ENCODE measurements at places on chromosomes 1 and 21.

DNA sequence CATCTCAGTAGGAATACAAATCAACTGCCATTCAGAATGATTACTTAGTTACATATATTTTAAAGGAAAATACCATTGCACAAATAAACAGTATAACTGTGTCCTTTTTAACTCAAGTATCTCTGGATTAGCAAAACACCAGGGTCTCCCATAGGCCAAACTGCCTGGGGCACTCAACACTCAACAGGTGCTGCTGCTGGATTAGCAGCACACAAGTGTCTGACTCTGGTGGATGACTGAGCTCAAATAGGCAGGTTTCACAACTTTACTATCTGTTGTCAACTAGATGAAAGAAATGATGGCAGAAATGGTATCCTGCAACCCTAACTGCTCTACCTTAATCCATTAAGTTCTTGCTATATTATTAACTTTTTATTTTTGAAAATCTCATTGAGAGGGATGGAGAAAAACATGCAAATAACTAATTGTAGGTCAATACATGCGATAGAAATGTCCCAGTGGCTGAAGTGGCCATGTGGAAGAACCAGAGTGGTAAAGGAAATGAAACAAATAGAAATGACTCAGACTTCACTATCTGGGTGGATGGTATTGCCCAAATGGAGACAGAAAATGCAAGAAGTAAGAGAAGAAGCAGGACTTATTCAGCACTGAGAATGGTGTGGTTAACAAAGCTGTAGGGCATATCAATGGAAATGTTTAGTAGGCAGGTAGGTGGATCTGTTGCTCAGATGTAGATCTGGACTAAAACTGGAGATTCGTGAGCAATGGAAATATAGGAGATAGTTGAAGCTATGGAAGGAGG is 90.8 kb upstream of the CCDC190 start:
- DNase-seq: no peak

- DNase-seq: no peak
Measured at GRCh38 chr1:151798571-151798970, 6.6 kb downstream of the LINGO4 start.

DNA sequence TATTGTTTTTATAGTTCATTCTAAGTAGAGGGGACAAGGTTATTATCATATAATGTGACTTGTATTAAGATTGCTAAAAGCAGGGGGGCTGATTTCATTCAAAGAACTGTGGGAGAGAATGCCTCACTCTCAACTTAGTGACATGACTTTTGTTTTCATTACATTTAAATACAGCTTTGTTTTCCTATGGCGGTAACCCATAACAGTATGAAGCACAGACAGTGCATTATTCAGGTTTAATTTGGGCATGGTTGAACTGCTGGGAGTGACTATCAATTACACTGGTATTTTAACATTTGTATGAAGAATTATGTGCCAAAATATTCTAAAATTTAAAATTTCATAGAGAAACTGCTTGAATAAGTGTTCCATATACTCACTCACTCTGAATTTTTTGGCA is 637.3 kb downstream of the USP25 start:
- no peak for DNase-seq

DNA sequence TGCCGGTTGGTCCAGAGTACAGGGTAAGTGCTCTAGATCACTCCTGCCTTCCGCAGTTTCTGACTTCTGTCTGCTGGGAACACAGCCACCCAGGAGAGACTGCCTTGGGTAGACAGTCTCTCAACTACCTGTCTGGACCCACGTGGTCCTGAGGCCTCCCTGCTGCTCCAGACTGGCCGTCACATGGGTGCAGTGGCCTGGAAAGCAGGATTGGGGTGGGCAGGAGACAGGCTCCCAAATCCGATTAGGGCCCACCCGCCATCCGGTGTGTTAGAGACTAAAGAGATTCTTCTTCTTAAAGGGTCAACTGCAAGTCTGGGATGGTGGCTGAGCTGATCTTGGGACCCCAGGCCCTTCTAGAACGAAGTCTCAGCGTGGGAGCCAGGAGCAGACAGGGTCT is 105.5 kb downstream of the EBNA1BP2 start:
- DNase-seq: no peak

GRCh38 chr1:98669355-98670296 is 8.1 kb downstream of the SNX7 start:
- DNase-seq: no peak

GRCh38 chr1:239386453-239387303 is at the start of gene CHRM3:
TSS of gene CHRM3 (plus strand) at chr1:239386568. CDS start at chr1:239907452, 520,884 bp downstream.
- DNase-seq: peak; percentile 72

GRCh38 chr21:32197896-32198295 is 81.0 kb downstream of the MIS18A start:
- no peak for DNase-seq

DNA sequence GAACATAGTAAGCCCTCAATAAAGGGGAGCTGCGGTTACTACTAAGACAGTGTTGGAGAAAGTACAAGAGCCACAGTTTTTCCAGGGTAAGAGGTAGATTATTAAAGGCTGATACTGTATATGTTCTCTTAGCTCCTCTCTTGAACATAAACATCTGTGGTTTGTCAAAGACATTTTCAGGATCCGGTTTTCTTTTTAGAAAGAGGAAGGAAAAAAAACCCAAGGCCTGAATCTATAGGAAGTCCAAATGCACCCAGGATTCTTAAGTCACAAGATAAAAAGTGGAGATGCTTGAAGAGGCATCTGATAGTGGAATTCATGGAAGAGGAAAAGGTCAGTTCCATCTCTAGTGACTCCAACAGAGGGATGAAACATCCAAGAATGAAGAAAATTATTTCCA is 24.6 kb upstream of the SLC45A3 start:
- DNase-seq: no peak

- no peak for DNase-seq
Measured at GRCh38 chr1:41118645-41119044, 97.1 kb upstream of the SLFNL1 start.

GRCh38 chr1:203265541-203265940 is 36.1 kb upstream of the CHIT1 start:
- DNase-seq: no peak

- DNase-seq: peak; percentile 55
Measured at GRCh38 chr1:42479621-42480020, 16.5 kb downstream of the CCDC30 start.

DNA sequence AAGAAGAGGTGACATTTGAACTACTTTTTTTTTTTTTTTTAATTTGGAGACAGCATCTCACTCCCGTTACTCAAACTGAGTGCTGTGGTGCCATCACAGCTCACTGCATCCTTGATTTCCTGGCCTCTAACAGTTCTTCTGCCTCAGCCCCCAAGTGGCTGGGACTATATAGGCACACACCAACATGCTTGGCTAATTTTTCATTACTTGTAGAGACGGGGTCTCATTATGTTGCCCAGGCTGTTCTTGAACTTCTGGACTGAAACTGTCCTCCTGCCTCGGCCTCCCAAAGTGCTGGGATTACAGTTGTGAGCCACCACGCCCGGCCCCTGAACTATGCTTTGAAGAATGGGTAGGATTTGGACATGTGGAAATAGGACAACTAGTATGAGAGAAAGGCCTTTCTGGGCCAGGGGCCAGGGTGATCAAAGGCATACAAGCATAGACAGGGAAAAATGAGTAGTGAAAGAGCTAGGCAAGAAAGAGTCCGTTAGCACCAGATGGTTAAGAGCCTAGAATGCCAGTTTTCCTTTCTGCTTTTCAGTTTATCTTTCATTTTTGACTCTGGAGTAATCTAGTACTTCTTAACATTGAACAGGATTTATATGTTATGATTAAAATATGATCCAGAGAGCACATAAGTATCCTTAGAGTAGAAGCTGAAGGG is 6.3 kb downstream of the RABGAP1L start:
- no peak for DNase-seq

DNA sequence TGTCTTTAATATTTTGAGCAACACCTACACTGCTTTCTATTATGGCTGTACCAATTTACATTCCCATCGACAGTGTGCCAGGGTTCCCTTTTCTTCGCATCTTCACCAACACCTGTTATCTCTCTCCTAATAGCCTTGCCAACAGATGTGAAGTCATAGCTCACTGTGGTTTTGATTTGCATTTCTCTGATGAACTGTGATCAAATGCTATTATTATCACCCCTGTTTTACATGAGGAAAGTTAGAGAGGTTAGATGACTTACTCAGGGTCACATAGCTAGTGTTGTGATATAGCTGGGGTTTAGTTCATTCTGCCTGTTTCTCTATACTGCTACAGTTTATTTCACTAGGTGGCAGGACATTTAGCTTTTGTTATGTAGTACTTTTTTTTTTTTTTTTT is 204.1 kb downstream of the FMN2 start:
- DNase-seq: no peak

DNA sequence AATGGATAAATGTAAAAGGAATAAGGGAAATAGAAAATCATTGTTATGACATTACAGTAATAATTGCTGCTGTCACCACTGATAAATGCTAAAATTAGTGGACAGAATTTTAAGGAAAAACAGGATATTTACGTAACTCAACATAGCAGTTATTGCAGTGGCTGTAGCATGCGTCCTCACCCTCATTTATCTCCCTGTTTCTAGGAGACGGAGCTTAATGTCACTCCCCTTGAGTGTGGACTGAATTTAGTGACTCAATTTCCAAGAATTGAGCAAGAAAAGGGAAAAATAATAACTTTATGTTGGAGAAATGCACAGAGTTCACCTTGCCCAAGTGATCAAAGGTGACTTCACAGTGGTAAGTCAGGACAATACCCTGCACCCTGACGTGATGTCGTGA is 33.3 kb upstream of the COL18A1 start:
- DNase-seq: no peak

GRCh38 chr1:219717536-219717935 is 104.6 kb upstream of the ZC3H11B start:
- DNase-seq: no peak

DNA sequence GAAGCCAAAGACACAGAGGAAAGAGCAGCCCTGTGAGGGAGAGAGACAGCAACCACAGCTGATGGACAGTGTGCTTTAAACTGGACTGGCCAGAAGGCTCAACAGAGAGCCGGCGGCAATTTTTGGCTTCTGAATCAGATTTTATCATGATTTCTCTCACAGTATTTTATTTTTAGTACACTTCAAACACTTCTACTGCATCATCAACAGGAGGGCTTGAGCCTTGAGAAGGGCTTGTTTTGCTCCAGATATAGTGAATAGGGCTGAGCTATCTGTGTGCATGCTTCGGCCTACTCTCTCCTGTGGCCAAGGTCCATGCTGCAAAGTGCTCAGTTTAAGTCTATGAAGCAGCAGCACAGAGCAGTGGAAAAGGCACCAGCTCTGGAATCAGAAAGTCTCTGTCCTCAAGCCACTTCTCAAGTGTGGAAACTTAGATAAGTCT is 33.3 kb downstream of the ADCY10 start:
- DNase-seq: no peak

DNA sequence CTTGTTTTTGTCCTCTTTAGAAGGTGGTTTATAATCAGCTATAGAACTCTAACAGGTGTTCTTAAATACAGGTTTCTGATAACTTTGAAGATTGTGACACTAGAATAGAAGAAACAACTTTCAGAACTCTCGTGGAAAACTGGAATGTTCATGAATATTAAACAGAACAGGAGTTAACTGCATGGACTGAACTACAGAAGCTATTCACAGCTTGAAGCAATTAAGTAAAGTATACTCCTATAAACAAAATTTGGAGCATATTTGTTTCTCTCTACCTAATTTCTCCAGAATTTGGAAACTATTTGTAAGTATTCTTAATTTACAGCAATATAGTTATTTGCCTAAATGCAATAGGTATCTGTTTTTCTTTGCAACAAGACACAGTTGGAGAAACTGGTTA is 824.8 kb downstream of the ADGRL2 start:
- no peak for DNase-seq

- DNase-seq: no peak
Measured at GRCh38 chr1:113587475-113587874, 171.8 kb downstream of the PHTF1 start.

DNA sequence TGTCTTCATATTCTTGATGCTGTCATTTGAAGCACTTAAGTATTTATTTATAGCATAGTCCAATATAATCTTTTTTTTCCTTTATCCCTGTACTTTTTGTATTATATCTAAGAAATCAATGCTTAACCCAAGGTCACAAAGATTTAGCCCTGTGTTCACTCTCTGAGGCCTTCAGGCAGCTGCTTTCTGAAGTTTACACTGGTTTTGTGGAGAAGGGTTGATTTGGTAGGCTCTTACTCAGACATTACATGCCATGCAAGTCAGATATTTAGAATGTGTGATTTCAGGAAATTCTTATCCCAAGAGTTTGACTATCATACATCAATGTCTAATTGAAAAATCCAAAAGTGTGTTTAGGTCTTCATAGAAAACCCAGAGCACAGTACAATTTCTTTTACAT is 56.3 kb downstream of the PALMD start:
- DNase-seq: no peak

GRCh38 chr1:205959789-205960188 is 16.5 kb upstream of the SLC26A9 start:
- DNase-seq: no peak

DNA sequence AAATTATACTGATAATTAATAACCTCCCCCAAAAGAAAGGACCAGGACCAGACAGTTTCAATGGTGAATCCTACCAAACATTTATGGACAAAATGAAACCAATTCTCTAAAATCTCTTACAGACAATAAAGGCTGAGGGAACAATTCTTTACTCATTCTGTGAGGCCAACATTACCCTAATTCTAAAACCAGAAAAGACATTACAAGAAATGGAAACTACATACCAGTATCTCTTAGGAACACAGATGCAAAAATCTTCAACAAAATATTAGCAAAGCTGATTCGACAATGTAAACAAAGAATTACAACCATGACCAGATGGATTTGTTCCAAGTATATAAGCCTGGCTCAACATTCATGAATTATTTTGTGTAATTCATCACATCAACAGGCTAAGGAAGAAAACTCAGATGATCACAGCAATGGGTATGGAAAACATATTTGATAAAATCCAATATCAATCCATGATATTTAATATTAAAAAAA is 8.6 kb downstream of the TMED5 start:
- no peak for DNase-seq

- DNase-seq: no peak
Measured at GRCh38 chr1:7220007-7220406, 434.8 kb downstream of the CAMTA1 start.

DNA sequence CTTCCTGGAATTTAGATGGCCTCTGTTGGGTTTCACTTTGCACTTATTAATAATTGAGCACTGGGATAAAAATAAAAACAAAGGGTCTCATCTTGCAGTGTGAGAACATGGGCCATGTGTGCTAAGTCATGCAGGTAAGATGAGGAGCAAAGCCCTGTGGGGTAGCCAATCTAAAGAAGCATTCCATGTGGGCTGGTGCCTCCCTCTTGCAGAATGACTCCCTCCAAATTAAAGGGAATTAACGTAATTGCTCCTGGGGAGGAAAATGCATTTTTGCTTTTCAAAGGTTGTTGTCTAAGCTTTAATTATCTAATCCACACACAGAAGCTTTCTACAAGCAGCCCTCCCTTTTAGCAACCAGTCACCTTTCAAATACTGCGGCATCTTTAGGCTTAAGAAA is 69.8 kb downstream of the CDC14A start:
- no peak for DNase-seq
